ENCODE measurements at places on chromosomes 4 and X.

GRCh38 chrX:49040376-49040955 is 2.7 kb downstream of the TFE3 start:
- DNase-seq = peak; percentile 7

DNA sequence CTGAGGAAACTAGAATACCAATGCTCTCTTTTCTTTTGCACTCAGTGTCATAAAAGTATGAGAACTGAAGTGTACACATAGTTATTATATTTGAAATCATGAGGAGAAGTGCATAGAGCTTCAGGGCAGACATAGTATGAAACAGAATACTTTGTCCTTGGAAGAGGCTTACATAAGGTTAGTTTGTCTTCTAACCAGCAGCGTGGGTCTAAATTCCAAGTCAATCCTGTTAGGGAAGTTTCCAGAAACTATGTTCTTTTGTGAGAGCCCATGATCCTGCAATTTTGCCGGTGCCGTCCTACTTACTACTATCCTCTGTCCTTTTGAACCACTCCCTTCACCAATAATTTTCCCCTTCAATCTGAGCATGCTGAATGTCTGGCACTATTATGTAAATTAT is 156.2 kb downstream of the PABPC4L start:
- DNase-seq = no peak

DNA sequence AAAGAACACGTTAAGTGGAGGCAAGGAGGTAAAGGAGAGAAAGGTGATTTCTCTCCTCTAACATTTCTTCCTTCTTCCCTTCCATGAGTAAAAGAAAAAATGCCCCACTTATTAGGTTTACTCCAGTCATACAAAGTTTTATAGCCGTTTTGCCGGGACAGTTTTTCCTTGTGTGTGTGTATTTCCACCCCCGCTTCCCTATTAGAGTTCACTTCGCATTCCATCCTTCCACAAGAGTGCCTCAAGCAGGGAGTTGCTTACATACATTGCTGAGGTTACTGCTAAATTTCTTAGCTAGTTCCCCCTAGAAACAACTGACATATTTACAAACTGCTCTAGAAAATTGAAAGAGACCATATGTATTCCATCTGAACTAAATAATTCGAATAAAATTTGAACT is 45.2 kb upstream of the BMP15 start:
- DNase-seq = no peak

DNA sequence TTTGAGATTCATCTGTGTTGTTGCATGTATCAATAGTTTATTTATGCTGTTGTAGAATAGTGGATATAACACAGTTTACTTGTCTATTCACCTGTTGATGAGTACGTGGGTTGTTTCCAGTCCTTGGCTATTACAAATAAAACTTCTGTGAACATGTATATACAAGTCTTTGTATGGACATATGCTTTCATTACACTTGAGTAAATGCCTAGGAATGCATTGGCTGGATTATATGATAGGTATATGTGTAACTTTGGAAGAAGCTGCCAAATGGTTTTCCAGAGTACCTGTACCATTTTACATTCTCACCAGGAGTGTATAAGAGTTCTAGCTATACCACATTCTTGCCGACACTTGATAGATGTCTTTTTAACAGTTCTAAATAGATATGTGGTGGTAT is 16.5 kb downstream of the ART3 start:
- DNase-seq = no peak

- DNase-seq = no peak
These were observed 31.3 kb downstream of the CXCL13 start for GRCh38 chr4:77636902-77637301.
